Heart right ventricle (tissue), 16 donors: ENCODE measurements at places on chromosomes 1 and 21. TPM values are rescaled to one million over a fixed set of nuclear protein-coding genes. Genes with fewer than 3 reads are reported as not detected.

Gene PLA2G2D
- total RNA-seq = not detected

Gene CCDC185
- not detected for total RNA-seq

Gene SELENOF
- 74.5 TPM for total RNA-seq

Gene PTGS2
- 0.30 TPM for total RNA-seq

Gene CHD5
- total RNA-seq = 0.05 TPM

Gene CELA3A
- total RNA-seq = not detected

Gene RNU1-1
- 1,075 TPM for total RNA-seq

Gene SLC44A5
- total RNA-seq = 1.6 TPM

Gene PCSK9
- total RNA-seq = not detected

Gene KHDC4
- 19.7 TPM for total RNA-seq

Gene C4BPA
- not detected for total RNA-seq

Gene APCS
- not detected for total RNA-seq

Gene RPTN
- not detected for total RNA-seq

Gene ADAMTS1
- 45.6 TPM for total RNA-seq

Gene CTSE
- not detected for total RNA-seq

Gene ABCA4
- total RNA-seq = 0.46 TPM

Gene SYT6
- total RNA-seq = not detected

Gene LCA5L
- 0.47 TPM for total RNA-seq
